Thymus (tissue), 14 donors: ENCODE measurements at places on chromosomes 7 and 10. TPM values are rescaled to one million over a fixed set of nuclear protein-coding genes. Genes with fewer than 3 reads are reported as not detected.
A peak's percentile ranks its signal among the peaks of the same experiment; 100 is the strongest.

The ZNF746 gene
- total RNA-seq = 9.4 TPM

- H3K4me3 ChIP-seq = no peak overlapping the region
- H3K4me1 ChIP-seq = peaks cover 2% of the 10 kb centered on the region
- H3K36me3 ChIP-seq = no peaks in the 10 kb centered on the region
- peaks cover 72% of the 10 kb centered on the region for H3K27me3 ChIP-seq
These were observed 1.2 kb upstream of the DKK1 start for GRCh38 chr10:52312942-52313255.

The GALNT17 gene
- 1.8 TPM for total RNA-seq

- H3K4me3 ChIP-seq = no peak overlapping the region
- DNase-seq = peak; percentile 89
- H3K36me3 ChIP-seq = no peaks in the 10 kb centered on the region
- H3K27ac ChIP-seq = peak overlapping the region; percentile 97
- H3K4me1 ChIP-seq = peaks cover 43% of the 10 kb centered on the region
- no peaks in the 10 kb centered on the region for H3K27me3 ChIP-seq
These were observed 56.5 kb downstream of the CCDC71L start for GRCh38 chr7:106604303-106604924.

The WDFY4 gene
- 25.1 TPM for total RNA-seq

DNA sequence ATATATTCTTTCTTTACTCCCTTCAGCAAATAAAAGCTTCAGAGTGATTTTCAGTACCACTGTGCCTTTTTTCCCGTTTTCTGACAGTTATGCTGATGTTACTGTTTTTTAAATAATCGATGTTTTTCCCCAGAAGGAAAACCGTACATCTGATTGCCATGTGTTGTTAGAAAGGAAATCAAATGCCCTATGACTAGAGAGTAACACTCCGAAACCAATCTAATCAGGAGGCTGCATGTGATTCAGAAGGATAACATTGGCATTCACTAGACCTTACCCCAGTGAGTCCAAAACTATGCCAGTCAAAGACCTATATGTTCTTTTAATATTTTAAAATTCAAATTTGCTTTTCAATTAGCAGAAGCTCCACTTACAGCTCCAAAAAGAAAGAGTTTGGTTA is 116.3 kb downstream of the TMEM26 start:
- H3K36me3 ChIP-seq = no peaks in the 10 kb centered on the region
- H3K4me1 ChIP-seq = no peaks in the 10 kb centered on the region
- no peak overlapping the region for H3K4me3 ChIP-seq
- no peaks in the 10 kb centered on the region for H3K27me3 ChIP-seq

DNA sequence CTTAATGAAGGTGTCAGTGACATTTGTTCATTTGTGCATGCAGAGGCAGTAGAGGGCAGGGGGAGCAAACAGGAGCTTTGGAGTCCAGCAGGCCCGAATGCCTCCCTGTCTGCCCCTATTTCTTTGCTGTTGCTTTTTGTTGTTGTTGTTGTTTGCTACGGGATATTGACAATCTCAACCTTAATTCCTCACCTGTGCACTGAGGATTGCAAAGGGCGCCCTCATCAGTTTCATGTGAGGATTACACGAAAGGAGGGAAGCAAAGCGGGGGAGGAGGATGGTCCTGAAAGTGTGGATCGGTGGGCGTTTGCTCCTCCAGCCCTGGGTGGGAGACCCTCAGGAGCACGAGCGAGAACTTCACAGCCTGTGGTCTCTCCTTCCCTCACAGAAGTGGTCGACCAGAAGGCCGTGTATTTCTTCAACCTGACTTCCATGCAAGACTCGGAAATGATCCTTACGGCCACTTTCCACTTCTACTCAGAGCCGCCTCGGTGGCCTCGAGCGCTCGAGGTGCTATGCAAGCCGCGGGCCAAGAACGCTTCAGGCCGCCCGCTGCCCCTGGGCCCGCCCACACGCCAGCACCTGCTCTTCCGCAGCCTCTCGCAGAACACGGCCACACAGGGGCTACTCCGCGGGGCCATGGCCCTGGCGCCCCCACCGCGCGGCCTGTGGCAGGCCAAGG is 9.6 kb downstream of the GDF10 start:
- peaks cover 28% of the 10 kb centered on the region for H3K4me1 ChIP-seq
- H3K36me3 ChIP-seq = no peaks in the 10 kb centered on the region
- DNase-seq = peak; percentile 20
- no peak overlapping the region for H3K4me3 ChIP-seq
- no peak overlapping the region for H3K27ac ChIP-seq
- no peaks in the 10 kb centered on the region for H3K27me3 ChIP-seq

DNA sequence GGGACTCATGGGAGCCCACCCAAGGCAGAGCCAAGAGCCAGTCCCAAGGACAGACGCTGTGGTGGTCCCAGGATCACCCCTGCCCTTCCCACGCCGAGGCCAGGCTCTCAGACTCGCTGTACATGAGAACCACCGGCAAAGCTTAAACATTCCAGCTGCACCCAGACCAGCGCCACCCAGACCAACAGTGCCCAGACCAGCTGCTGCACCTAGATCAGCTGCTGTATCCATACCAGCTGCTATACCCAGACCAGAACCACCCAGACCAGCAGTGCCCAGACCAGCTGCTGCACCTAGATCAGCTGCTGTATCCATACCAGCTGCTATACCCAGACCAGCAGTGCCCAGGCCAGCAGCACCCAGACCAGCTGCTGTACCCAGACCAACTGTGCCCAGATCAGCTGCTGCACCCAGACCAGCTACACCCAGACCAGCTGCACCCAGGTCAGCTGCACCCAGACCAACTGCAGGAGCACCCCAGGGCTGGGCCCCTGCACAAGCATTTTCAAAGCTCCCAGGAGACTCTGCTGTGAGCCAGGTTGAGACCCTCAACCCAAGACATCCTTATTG is 47.9 kb upstream of the CNPY1 start:
- H3K4me3 ChIP-seq = no peak overlapping the region
- DNase-seq = no peak
- H3K27ac ChIP-seq = no peak overlapping the region
- H3K4me1 ChIP-seq = peaks cover 70% of the 10 kb centered on the region
- no peaks in the 10 kb centered on the region for H3K36me3 ChIP-seq

DNA sequence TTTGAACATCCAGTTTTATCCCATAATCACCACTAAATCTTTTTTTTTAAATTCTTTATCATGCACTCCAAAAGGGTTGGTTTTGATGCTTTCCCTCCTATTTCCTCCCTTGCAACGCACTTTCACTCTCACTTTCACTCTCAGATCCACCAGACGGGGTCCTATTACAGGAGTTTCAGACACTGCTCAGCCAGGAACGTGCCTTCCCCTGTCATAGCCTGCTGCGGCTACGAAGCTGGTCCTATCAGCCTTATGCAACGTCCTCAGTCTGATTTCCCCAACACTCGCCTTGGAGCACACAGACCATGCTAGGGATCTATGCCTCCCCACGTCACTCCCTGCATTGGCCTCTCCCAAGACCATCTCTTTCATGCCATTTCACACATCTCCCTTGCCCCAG is 23.4 kb downstream of the ZPBP start:
- peaks cover 11% of the 10 kb centered on the region for H3K4me1 ChIP-seq
- peak overlapping the region; percentile 36 for H3K27ac ChIP-seq
- peak; percentile 21 for DNase-seq
- no peaks in the 10 kb centered on the region for H3K36me3 ChIP-seq

DNA sequence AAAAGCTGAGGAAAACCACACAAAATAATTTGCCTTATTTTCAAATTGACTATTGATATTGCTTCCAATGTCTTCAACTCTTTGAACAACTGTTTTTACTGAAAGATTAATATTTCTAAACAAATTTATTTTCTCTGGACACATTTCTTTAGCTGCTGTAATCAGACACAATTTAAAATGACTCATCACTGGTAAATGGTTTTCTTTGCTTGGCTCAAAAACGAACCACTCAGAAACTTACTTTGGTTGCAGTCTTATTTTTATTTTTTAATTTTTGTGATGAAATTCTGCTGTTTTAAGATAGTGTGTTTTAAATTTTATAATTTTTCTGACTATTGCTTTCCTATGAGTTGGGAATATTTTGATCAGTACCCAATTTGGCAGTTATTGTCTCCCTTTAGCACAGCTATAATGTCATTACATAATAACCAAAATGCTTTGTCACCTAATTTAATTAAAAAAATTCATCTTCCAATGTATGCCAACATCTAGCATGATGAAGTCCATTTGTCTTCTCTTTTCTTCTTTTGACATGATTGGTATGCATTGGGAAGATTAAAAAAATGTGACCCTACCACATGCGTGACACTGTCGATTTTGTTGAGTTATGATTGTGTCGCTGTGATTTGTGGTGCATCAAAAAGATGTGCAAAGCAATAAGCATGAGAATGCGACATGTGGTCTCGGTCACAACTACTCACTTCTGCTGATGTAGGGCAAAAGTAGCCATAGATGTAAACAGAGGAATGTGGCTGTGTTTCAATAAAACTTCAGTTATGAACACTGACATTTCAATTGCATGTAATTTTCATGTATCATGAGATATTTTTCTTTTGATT is 222.3 kb downstream of the SUGCT start:
- no peak overlapping the region for H3K4me3 ChIP-seq
- H3K27me3 ChIP-seq = no peaks in the 10 kb centered on the region
- H3K4me1 ChIP-seq = no peaks in the 10 kb centered on the region
- no peak overlapping the region for H3K27ac ChIP-seq

The MRLN gene
- 0.47 TPM for total RNA-seq

DNA sequence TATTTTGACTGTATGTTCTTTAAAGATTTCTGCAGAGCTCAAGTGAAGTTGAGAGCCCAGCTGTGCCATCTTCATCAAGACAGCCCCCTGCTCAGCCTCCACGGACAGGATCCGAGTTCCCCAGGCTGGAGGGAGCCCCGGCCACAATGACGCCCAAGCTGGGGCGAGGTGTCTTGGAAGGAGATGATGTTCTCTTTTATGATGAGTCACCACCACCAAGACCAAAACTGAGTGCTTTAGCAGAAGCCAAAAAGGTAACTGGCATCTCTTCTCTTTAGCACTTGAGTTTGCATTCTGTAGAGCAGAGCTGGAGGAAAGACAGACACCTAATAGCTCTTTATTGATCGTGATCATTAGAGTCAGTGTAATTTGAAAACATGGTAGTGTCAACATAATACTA is 33.7 kb downstream of the MCM10 start:
- peaks cover 52% of the 10 kb centered on the region for H3K36me3 ChIP-seq
- no peak for DNase-seq
- no peak overlapping the region for H3K4me3 ChIP-seq
- no peaks in the 10 kb centered on the region for H3K4me1 ChIP-seq

GRCh38 chr10:58304099-58304633 is 30.6 kb upstream of the UBE2D1 start:
- H3K27me3 ChIP-seq = no peaks in the 10 kb centered on the region
- H3K4me1 ChIP-seq = no peaks in the 10 kb centered on the region
- H3K4me3 ChIP-seq = no peak overlapping the region
- no peak overlapping the region for H3K27ac ChIP-seq
- DNase-seq = no peak

The PKD2L1 gene
- 0.19 TPM for total RNA-seq

DNA sequence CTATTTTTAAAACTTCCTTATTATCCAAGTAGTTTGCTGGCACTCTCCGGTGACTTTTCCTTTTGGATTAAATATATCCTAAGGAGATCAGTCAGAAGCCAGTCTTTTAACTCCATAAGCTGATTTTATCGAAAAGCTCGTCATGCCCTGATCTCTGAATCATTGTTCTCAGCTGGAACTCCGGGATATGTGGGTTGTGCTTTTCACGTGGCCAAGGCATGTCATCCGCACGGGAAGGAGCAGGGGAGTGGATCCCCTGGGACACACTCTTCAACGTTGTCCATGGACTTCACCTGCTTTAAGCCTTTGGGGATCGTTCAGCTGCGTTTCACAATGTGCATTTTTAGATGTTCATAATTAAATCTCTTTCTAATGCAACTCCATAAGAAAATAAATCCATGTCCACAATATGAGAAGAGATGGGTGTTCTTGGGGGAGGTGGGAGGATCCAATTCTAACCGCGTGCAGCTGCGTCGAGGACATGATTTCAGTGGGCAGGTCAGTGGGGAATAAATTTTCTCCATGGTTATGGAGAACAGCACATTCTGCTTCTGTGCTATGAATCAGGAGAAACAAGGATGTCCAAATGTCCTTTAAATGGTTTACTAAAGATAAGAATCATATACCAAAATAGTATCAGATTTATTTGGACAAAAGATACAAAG is 229.5 kb upstream of the ADARB2 start:
- no peaks in the 10 kb centered on the region for H3K36me3 ChIP-seq
- no peak for DNase-seq
- no peak overlapping the region for H3K4me3 ChIP-seq
- H3K4me1 ChIP-seq = no peaks in the 10 kb centered on the region

GRCh38 chr7:142964502-142965246 is 2.5 kb upstream of the KEL start:
- no peak overlapping the region for H3K4me3 ChIP-seq
- H3K36me3 ChIP-seq = no peaks in the 10 kb centered on the region
- no peak overlapping the region for H3K27ac ChIP-seq
- no peaks in the 10 kb centered on the region for H3K27me3 ChIP-seq
- no peak for DNase-seq
- peaks cover 3% of the 10 kb centered on the region for H3K4me1 ChIP-seq

DNA sequence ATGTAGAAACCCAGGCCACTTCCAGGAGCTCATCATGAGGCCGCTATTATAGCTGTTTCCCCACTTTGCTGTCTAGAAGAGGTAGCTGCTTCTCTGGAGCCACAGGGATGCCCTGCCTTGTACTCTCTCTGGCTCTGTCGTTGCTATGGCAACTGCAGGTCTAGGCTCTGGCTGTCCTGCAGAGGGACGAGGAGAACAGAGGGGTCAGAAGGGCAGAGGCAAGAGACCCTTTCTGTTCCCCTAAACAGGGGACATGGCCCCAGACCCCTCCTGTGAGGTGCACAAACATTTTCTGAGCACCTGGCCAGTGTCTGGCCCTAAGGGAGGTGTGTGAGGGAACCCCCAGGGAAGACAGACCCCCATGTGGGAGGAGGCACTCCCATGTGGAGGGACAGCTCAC is 31.4 kb downstream of the ITPRIP start:
- DNase-seq = no peak
- peaks cover 46% of the 10 kb centered on the region for H3K4me1 ChIP-seq
- no peak overlapping the region for H3K27ac ChIP-seq
- peaks cover 2% of the 10 kb centered on the region for H3K27me3 ChIP-seq
- peaks cover 15% of the 10 kb centered on the region for H3K36me3 ChIP-seq
- no peak overlapping the region for H3K4me3 ChIP-seq

- no peaks in the 10 kb centered on the region for H3K27me3 ChIP-seq
- no peak overlapping the region for H3K27ac ChIP-seq
- H3K4me1 ChIP-seq = no peaks in the 10 kb centered on the region
- no peak overlapping the region for H3K4me3 ChIP-seq
These were observed 87.3 kb downstream of the PALS2 start for GRCh38 chr7:24660546-24660945.

DNA sequence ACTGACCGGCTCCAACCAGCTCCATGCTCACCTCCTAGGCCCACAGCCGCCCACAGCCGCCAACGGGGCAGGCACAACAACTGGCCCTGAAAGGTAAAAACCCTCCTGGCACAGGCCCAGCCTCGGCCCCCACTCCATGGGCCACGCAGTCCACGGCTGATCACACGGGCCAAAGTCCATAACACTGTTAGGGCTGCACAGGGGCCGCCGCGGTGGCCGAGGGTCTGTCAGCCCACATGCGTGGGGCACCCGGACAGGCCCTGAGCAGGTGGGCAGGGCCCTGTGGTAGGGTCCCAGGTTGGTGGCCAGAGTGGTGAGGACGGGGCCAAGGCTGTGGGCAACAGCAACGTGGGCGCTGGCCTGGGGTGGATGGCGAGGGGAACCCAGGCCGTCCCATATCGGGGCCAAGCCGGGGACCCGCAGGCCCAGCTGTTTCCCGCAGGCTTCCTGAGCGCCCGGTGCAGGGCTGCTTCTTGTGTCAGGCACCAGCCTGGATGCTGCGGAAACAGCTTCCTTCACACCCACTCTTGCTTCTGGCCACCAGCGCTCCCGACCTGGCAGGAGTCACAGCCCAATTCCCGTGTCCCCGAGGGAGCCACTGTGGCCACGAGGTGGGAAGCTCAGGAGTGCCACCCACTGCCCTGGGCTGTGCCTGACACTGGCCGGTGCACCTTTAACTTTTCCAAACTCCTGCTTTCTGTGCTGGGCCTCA is 29.2 kb downstream of the CYP2W1 start:
- H3K4me3 ChIP-seq = no peak overlapping the region
- no peaks in the 10 kb centered on the region for H3K27me3 ChIP-seq
- no peak overlapping the region for H3K27ac ChIP-seq

The FAM204A gene
- 68.7 TPM for total RNA-seq
